ENCODE measurements at places on chromosomes 4 and X. TPM values are rescaled to one million over a fixed set of nuclear protein-coding genes. Genes with fewer than 3 reads are reported as not detected.

DMRTC1B gene
- total RNA-seq: not detected

GRCh38 chrX:77447653-77448569 lies 722 bp downstream of the FGF16 start:
- DNase-seq: no peak

GRCh38 chr4:59983852-59984251 lies 1216.3 kb upstream of the ADGRL3 start:
- no peak for DNase-seq

DNA sequence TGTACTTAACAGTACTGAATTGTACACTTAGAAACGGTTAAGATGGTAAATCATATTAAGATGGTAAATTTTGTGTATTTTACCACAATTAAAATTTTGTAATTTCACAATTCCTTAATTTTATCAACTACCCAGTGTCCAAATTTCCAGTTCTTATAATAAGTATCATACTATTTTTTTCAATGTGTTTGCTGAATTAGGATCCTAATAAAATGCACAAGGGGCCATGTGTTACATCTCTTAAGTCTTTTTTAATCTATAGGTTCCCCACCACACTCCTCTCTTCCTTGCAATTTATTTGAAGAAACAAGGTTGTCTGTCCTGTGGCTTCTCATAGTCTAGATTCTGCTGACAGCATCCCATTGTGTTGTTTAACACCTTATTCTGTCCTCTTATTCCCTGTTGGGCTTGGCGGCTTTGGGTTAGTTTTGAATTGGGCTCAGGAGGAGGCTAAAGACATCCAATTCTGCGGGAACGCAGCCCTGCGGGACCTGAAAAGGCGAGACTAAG lies 533 bp upstream of the SYAP1 start:
- DNase-seq: no peak

DNA sequence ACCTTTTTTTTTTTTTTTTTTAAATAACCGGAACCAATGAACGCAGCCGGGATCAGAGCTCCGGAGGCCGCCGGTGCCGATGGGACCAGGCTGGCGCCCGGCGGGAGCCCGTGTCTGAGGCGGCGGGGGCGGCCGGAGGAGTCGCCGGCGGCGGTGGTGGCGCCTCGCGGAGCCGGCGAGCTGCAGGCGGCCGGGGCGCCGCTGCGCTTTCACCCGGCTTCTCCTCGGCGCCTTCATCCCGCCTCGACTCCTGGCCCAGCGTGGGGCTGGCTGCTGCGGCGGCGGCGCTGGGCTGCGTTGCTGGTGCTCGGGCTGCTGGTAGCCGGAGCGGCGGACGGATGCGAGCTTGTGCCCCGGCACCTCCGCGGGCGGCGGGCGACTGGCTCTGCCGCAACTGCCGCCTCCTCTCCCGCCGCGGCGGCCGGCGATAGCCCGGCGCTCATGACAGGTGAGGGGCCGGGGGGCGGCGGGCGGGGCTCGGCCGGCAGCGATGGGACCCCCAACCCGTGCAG lies 337 bp downstream of the STIM2 start:
- DNase-seq: no peak

GRCh38 chrX:38574858-38575257 lies 13.5 kb downstream of the TSPAN7 start:
- no peak for DNase-seq

GRCh38 chr4:185837415-185838103 lies 25.6 kb upstream of the SORBS2 start:
- no peak for DNase-seq

DNA sequence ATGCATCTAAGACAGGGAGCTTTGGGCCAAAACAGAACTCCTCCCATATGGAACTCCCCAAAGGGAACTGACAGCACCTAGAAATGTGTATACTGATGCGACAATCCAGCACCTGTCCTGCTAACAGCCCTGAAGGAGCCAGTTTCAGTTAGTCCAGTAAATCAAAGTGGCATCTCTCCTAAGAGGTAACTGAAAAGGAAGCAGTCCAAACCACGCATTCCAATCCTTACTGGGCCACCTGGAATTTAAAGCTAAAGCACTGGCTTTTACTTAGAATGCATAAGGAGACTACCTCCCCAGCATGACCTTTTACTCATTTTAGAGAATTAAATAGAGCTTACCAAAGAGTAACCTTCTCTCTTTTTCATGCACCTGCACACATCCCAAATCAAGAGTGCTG lies 586.8 kb upstream of the PITX2 start:
- DNase-seq: no peak

DNA sequence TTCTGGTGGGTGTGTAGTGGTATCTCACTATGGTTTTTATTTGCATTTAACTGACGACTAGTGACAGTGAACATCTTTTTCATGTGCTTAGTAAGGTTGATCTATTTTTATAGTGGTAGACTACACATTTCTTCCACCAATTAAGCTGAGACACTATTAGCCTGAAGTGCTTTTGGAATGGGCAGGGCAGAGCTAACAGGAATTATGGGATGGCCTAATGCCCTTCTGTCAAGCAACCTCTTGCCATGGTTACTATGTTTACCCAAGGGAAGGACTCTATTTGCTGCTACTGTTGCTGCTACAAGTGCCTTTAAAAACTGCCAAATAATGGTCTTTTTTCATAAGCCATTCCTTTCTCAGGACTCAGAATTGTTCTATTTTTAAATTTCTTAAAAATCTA lies 676.7 kb upstream of the ACTRT1 start:
- DNase-seq: no peak

DNA sequence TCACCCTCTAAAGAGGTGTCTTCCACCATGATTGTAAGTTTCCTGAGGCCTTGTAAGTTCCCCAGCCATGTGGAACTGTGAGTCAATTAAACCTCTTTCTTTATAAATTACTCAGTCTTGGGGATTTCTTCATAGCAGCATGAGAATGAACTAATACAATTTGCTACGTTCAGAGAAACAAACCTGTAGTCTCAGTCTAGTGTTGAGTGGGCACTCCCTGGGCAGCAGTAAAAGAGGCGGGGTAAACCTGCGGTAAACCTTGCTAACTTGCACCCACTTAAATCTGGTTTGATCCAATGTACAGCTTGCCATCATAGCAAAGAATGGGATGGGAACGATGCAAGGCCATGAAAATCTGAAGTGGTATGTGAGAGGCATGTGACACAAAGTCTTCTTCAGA lies 22.4 kb downstream of the GRXCR1 start:
- DNase-seq: no peak

GRCh38 chr4:119314356-119314755 lies 7.6 kb downstream of the FABP2 start:
- peak; percentile 12 for DNase-seq

JCHAIN gene
- total RNA-seq: not detected

DNA sequence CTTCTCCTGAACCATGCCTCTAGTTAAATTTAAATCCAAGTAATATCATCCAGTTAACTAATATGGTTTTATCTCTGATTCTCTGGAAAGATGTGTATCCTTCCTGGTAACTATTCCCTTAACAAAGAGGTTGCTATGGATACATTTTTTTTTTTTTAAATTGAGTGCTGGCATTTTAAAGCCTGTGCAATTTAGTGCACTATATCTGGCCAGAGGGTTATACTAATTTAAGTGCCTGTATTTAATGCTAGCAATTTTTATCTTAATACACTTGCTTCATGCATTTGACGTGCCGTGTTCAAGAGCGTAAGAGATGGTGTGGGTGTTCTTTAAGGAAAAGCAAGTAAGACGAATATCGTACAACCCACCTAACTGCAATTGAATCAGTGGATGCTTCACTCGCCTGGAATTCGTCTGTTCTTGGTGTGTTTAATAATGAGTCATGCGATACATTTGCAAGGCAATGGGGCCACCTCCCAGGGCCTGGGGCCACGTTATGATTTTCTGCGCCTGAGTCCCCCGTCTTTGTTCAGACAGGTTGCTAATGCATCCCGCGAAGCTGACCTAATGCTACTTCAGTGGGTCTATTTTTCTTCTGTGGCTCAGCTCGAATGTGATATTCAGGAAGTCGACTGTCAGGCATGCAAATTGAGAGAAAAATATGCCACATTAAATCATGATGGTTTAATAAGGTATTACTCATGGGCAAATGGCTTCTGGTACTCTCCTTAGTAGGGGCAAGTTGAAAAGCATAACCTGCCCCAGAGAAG lies 14.2 kb upstream of the MID1 start:
- DNase-seq: peak; percentile 78

MAP7D2 gene
- 2.0 TPM for total RNA-seq

- DNase-seq: no peak
Measured at GRCh38 chr4:94168321-94168720, 39.3 kb upstream of the SMARCAD1 start.

FBXW7 gene
- 21.8 TPM for total RNA-seq

NXF2B gene
- not detected for total RNA-seq

NAT8L gene
- total RNA-seq: 9.0 TPM

DNA sequence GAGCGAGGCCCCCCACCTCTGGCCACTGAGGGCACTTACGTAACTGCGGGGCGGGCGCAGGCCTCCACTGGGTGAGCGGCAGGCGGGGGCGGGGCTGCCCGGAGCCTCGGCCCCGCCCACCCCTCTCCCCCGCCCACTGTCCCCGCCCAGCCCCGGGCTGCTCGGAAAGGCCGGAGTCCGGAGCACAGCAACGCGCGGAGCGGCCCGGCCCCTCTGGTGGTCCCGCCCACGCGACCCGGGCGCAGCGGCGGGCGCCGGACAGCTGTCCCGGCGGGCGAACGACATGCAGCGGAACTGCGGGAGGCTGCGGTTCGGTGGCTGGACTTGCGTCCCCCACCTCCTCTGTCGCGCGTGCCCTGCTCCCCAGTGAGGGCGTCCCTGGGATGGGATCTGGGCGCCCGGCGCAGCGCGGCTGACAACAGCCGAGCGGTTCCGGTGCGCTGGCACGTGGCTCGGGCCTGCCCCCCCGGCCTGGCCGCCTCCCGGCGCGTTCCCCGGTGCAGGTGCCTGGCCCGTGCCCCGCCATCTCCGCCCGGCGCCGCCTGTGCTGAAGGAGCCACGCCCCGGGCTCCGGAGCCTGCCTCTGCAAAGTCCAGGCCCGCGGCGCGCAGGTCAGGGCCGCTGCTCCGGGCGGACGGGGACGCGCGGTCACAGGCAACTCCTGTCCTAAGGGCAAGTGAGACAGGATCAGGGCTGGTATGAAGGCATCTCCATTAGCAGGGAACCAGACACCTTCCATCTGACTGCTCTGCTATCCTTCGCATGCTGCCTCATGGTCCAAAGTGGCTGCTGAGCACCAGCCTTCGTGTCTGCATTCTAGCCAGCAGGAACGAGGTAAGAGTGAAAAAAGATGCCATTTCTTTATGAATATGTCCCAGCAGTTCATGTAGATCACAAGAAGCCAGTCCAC lies 21.8 kb upstream of the JAKMIP1 start:
- DNase-seq: no peak

GRCh38 chr4:76182463-76182862 lies 31.2 kb downstream of the SCARB2 start:
- DNase-seq: no peak

WDFY3 gene
- 54.4 TPM for total RNA-seq

GRCh38 chr4:7389101-7389701 lies 45.5 kb downstream of the PSAPL1 start:
- DNase-seq: no peak

DNA sequence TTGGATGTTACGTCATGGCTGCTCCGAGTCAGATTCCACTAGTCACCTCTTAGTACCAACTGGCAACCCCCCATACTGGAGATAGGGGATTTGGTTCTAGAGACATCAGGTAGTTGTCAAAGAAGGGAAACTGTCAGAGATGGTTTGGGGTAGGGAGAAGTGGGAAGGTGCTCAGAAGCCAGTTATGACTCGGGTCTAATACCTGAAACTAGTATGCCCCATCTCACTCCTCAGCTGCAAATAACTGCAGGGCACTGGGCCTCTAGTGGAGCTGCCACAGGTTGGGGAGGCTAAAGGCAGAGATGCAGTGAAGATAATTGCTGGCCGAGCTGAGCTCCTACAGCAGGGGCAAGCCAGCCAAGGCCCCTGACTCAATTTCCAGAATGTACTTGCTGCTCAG lies 30.0 kb downstream of the OTUD6A start:
- DNase-seq: no peak

DNA sequence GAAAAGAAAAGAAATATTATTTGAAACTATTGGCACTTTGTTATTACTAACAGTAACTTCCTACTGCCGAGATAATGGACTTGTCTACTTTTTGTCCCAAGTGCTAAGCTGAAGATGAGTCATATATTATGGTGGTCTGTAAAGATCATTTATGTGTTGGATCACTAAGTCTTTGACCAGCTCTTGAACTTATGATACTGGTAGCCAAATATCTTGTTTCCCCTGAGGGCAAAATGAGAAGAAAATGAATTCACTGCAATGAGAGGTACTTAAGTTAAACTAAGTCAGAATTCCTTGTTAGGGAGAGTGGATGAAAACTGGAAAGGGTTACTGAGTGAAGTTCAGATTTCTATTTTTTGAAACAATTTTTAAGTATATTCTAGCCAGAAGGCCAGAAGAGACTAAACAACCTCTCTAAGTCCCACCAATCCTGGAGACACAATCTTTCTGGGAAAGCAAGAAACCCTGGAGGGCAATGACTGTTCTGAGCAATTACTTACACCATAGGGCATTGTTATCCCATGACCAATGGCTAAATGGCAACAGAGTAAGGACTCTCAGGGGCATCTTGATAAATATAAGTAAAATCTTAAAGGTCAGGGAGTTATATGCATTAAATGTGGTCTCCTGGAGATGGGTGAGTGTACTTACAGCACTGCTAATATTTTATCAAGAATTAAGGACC lies 287.7 kb downstream of the STIM2 start:
- DNase-seq: no peak

DNA sequence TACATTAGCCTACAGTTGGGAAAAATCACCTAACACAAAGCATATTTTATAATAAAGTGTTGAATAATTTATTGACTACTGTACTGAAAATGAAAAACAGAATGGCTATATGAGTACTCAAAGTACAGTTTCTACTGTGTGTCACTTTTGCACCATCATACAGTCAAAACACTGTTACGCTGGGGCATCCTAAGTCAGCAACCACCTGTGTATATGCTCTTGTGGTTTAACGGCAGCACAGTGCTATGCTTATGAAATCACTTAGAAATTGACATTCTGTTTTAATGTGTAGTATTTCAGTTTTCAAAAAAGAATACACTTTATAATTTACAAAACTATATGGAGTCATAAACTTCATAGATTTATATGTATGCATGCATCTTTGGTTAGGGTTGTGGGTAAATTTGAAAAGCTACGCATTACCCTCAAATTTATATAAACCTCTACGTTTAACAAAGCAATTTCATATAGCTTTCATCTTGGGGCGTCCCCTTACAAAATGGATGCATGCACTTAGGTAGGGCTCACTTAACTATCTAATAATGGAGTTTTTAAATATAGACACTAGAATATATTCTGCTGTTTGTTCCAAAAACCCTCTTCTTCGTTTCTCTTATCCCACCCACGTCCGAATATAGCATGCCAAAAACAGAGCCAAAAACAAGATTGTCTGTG lies 690 bp upstream of the NEIL3 start:
- no peak for DNase-seq

All from kidney epithelial cell (primary cell).